ENCODE measurements at places on chromosomes 4 and X.

DNA sequence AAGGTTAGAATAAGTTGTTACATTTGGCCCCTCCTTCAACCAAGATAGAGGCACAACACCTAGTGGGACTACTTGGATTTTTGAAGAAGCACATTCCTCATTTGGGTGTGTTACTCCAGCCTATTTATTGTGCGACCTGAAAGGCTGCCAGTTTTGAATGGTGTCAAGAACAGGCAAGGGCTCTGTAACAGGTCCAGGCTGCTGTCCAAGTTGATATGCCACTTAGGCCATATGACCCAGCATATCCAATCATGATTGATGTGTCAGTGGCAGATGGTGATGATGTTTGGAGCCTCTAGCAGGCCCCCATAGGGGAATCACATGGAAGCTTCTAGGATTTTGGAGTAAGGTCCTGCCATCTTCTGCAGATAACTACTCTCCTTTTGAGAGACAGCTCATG lies 35.5 kb upstream of the UGT2B4 start:
- DNase-seq, result no peak

GRCh38 chrX:1483843-1484637 lies 31.3 kb upstream of the ASMTL start:
- no peak for DNase-seq

GRCh38 chr4:146640465-146641061 lies 1.9 kb downstream of the POU4F2 start:
- no peak for DNase-seq

DNA sequence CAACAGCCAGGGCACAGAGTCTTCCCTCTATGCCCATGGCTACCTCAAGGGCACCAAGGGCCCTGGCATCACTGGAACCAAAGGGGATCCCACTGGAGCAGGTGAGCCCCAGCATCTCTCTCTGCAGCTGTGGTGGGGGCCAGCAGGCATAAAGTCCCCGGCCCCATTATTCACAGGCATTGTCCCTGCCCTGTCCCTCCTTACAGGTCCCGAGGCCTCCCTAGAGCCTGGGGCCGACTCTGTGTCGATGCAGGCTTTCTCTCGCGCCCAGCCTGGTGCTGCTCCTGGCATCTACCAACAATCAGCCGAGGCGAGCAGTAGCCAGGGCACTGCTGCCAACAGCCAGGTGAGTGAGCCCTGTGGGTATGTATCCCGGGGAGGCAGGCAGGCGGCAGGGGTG lies 12.3 kb upstream of the UBA1 start:
- no peak for DNase-seq

DNA sequence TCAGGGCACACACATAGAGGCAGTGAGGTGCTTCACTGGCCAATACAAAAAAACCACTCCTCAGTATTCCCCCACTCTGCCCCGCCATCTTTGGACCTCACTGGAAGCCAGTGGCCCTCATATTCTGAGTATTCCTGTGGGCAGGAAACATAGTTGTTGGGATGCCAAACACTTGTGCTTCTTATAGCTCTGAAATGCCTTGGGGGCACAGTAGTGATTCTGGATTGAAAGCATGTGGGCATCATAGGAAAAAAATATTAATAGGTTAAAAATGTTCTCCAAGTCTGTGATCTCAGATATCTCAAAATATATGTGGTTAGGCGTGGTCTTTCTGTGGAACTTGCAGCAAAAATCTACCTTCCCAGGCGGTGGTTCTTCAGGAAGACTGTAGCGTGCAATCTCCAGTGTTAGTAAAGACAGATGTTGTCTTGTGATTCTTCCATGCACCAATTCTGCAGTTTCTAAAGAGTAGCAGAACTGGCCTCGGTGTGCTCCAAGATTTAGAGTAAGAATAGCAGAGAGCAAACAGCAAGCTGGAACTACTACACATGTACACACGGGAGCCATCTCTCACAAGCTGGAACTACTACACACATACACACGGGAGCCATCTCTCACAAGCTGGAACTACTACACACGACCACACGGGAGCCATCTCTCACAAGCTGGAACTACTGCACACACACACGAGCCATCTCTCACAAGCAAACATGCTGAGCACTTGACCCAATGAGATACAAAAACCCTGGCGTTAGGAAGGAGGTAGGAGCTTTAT lies 8.0 kb upstream of the TENM3 start:
- DNase-seq, result no peak

- DNase-seq, result no peak
Measured at GRCh38 chrX:16708016-16708415, 4.5 kb downstream of the CTPS2 start.

Measured in left lung (tissue), 14 donors.